ENCODE measurements at places on chromosomes 2 and 18.
A peak's percentile ranks its signal among the peaks of the same experiment; 100 is the strongest.

DNA sequence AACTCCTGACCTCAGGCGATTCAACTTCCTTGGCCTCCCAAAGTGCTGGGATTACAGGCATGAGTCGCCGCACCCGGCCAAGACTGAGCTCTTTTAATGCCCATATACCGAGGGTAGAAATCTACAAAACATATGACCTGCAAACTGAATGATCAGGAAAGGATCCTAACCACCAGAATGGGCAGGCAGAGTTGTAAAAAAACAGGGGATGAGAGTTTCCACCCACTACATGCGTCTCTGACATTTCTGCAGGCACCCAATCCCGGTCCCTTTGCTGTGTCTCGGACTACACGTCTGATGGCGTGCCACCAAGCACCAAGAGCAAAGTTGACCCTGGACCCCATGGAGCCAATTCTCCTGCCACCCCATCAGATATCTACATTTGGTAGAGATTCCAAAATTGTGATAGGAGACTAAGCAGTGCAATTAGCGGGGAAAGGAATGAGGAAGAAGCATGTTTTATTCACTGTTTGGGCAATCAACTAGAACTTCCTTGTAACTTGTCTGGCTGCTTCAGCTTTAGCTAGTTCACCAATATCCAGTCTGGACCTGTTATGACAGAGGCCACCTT is 74.1 kb downstream of the ATP8B1 start:
- DNase-seq, result no peak

GRCh38 chr2:69914950-69915945 is at the start of gene MXD1:
Gene MXD1 (plus strand): TSS chr2:69915109. CDS start chr2:69915331, 222 bp downstream.
- DNase-seq, result peak; percentile 18

DNA sequence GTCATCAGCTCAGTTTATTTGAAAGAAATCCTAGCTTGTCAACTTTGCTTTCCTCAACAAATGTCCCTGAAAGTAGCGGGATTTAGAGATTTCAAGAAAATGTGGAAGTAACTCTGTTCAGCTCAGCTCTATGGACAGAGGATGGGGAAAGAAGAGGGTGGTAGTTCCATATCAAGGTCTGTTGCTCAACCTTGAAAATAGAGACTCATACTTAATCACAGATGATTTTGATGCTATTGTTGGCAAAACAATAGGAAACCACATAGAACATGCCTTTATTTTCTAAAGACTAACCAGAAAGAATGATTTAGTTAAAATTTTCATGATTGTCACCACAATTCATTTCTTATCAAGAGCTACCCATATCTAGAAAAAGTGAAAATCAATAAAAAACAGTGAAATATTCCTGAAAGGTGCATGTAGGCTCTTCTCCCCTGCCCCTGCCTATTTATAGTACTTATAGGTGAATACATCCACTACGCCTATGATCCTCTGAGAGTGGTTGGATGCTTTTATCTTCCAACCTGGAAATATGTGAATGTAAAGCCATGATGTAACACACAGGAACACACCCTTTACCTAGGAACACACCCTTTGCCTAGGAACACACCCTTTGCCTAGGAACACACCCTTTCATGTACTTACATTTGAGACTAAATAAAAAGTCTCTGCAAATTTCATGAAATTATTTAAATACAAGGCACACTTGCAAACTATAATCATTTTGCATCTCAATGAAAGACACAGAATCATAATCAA is 65.8 kb downstream of the ETAA1 start:
- DNase-seq, result no peak

- no peak for DNase-seq
Observed at GRCh38 chr2:112634874-112635157, 10.9 kb upstream of the SLC20A1 start.

DNA sequence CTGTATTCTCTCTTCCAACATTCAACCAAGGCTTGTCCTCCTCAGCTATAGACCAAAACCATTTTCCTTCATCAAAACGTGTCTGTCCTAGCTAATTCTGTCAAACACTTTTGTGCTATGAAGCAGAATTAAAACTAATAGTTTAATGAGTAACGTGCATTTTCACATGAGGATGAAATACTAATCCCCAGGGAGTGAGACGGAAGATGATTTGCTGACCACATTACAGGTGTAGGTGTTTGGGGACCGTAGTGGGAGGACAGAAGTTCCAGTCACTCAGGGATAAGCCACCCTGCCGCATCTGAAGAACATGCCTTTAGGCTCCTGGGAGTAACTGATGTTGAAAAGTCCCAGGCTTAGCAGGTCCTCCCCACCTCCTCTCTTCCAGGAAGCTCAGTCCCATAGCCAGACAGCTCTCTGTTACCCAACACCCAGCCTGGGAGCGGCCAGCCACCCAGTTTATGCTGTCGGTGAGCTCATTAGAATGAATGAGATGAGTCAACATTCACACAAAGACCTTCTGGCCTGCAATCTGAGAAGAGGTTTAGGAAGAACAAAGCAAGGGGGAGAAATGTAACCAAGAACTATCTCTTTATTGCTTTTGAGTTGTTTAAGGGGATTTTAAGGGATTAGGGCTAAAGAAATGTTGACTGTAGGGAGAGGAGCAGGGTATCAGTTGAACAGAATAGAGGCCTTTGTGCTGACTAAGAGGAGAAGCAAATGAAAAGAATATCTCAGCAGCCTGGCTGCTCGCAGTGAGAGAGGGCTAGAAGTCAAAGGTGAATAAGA is 122.5 kb downstream of the FOXI3 start:
- no peak for DNase-seq

- no peak for DNase-seq
Observed at GRCh38 chr18:25187521-25188192, 164.3 kb downstream of the ZNF521 start.

- DNase-seq, result no peak
Observed at GRCh38 chr2:158932131-158932645, 36.3 kb upstream of the TANC1 start.

DNA sequence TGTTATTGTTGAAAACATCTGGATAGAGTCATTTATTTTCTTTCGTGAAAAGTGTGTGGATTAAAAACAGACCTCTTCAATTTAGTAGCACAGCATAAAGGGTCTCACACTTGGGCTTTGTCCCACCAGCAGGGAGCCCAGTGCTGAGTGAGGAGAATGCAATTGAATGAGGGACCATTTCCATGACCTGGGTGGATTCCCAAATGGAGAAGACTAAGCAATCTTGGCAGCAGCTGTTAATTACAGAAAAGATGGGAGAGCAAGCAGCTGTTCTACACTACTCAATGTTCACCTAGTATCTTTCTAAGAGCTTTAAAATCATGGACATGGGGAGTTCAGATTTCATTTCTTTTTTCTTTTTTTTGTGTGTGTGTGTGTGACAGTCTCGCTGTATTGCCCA is 121.8 kb upstream of the FN1 start:
- no peak for DNase-seq

- DNase-seq, result peak; percentile 9
Observed at GRCh38 chr18:56647071-56647470, 4.1 kb upstream of the WDR7 start.

DNA sequence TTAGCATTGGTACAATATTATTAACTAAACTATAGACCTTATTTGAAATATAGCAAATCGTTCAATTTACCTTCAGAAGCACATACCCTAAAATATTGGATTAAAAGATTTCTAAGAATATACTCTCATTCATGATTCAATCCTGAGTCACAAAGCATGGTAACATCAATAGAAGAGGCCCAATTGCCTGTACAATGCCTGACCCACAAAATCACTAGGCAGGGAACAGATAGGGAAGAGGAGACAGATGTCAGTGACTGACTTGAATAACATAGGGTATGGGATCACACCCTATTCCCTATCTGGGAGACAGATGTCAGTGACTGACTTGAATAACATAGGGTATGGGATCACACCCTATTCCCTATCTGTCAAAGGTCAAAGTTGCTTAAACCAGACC is 611.6 kb upstream of the VRK2 start:
- no peak for DNase-seq

- DNase-seq, result peak; percentile 18
Observed at GRCh38 chr2:8334866-8335325, 347.0 kb upstream of the ID2 start.

GRCh38 chr2:229173825-229174359 is 97.2 kb downstream of the PID1 start:
- DNase-seq, result no peak

DNA sequence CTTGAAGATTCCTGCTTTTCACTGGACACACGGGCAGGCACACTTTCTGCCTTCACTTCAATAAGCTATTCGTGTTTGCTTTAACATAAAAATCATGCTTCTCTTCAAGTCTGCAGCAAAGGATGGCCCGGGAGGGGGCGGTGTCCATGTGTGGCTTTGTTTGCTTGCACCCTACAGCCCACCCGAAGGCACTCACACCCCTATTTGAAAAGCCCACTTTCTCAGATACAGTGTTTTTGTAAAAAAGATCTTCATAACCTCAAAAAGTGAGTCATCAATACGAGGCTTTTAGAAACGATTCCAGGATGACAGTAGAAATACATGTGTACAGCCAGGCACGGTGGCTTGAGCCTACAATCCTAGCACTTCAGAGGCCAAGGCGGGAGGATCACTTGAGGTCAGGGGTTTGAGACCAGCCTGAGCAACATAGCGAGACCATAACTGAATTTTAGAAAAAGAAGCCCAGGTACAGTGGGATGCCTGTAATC is 36.5 kb upstream of the HPCAL1 start:
- DNase-seq, result no peak

DNA sequence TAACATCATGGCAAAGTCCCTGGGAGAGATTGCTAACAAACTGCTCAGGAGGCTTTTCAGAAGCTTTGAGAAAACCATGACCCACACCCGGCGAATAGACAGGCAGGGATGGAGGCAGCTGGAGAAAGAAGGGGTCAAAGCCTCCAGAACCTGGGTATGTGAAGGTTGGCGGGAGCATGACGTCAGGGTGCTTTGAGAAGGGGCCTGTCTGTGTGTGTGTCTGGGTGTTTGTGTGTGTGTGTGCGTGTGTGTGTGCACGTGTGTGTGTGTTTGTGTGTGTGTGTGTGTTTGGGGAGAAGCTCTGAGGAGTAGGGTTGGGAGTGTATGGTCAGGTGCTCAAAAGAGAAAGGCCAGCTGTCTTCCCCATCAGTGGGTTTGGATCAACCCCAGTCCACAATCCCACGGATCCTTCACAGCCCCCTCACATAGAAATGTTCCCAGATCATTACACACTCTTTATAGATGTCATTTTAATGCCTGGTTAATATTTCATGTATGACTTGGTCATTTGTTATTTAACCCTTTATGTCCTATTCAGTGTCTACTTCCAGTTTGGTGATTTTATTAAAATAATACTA is 254.1 kb upstream of the SMIM21 start:
- DNase-seq, result no peak

GRCh38 chr2:198117406-198118041 is 313.1 kb downstream of the PLCL1 start:
- no peak for DNase-seq

DNA sequence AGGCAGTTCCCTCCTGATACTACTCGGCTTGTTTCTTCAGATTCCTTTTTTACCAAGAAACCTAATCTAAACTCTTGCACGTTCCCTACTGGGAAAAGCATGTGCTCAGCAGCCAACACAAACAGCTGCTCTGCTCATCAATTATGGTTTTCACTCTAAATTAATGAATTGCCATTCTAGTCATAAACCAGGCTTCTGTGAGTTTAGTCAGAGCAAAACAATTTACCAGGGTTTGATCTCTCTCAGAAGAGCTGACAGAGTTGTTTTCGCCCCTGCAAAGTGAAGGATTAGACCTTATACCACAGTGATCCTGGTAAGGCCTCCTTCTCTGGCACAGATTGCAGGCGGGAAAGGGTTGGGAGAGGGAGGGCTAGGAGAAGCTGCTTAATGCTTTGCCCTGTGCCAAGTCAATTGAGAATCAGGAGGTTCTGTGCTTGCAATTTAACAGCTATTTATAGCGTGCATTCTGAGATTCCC is 57.2 kb downstream of the REEP1 start:
- no peak for DNase-seq

DNA sequence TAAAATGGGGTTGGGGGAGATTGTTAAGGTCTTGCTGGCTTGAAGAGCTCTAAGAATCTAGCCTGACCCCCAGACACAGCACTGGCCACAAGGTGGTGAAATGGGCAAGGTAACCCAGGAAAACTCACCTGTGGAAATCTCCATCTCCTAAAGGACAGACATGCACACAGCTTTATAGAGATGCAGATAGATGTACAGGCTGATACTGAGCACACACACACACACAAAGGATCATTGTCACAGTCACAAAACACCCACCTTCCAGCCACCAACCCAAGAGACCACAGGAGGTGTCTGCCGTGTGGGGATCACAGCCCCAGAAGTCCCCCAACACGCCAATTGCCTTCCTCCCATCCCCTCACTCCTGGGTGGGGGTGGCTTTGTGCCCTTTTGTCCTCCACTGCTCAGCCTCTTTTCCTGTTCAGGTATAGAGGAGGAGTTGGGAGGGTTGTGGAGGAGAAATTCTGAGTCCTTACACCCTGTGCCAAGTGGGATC is 3.2 kb upstream of the CYP26B1 start:
- no peak for DNase-seq

GRCh38 chr2:119085613-119086012 is 72.9 kb downstream of the C1QL2 start:
- no peak for DNase-seq

- no peak for DNase-seq
Observed at GRCh38 chr2:123532994-123533393, 492.1 kb upstream of the CNTNAP5 start.

- no peak for DNase-seq
Observed at GRCh38 chr18:26473672-26474071, 74.7 kb downstream of the KCTD1 start.

GRCh38 chr2:152472481-152472887 is 137.5 kb downstream of the FMNL2 start:
- no peak for DNase-seq

DNA sequence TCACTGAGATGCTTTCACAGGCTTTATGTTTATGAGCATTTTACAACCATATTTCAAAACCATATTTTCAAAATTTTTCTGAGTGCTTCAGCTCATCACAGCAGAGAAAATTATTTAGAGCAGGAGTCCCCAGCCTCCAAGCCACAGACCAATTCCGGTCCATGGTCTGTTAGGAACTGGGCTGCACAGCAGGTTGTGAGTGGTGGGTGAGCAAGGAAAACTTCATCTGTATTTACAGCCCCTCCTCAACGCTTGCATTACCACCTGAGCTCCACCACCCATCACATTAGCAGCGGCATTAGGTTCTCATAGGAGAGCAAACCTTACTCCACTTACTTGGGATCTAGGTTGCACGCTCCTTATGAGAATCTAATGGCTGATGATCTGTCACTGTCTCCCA is 165.6 kb downstream of the SEPTIN10 start:
- no peak for DNase-seq
